ENCODE measurements at places on chromosomes 16 and 17.

GRCh38 chr17:68733241-68734176 lies 132.3 kb upstream of the FAM20A start:
- DNase-seq, result no peak

GRCh38 chr16:14528306-14528705 lies 101.8 kb downstream of the PARN start:
- DNase-seq, result no peak

DNA sequence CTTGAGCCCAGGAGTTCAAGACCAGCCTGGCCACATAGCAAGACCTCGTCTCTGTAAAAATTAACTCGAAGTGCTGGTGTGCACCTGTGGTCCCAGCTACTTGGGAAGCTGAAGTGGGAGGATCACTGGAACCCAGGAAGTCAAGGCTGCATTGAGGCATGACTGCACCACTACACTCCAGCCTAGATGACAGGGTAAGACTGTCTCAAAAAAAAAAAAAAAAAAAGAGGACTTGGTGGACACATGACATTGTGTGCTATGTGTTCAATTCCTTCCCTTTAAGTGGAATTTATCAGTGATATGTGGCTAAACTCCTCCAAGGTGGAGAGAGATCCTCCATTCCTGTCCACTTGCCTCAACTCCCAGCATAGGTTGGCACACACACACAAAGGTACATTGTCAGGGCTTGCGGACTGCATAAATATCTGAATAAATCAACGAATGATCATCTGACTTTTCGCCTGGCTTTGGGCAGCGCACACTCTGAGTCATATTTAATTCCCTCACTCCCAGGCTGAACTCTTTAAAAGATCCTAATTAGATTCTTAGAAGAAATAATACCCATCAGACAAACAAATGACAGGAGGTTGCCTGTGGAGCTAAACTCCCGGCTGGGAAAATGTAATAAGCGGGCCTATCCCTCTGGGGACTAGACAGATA lies 25.0 kb upstream of the SYT17 start:
- DNase-seq, result no peak

DNA sequence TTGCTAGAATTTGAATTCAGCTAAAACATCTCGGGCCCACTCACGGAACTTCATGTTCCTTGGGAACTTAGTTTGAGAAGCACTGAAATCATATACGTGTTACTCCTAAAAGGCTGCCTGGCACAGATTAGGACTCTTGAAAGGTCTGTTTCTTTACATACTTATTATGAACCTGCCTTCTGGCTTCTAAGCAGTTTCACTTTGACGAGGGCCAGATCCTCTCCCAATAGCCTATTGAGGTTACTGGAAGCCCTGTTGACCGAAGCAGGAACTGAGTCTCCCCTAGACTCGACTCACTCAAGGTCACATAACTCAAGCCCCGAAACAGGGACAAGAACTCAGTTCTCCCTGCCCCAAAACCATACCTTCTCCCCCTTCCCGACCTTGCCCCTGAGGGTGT lies 121.9 kb upstream of the PLCG2 start:
- DNase-seq, result peak; percentile 54

DNA sequence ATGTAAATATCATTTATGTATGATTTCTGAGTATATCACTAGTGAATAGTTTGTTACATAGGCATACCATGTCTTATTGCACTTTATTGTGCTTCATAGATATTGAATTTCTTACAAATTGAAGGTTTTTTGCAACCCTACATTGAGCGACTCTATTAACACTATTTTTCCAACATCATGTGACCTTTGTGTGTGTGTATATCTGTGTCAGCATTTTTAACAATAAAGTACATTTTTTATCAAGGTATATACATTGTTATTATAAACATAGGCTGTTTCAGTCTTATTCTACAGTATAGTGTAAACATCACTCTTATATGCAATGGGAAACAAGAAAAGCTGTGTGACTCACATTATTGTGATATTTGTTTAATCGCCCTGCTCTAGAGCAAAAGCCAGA lies 1944.9 kb downstream of the TP53TG3F start:
- DNase-seq, result no peak

GRCh38 chr16:27402964-27403600 lies 1.1 kb downstream of the IL21R start:
- DNase-seq, result no peak

- no peak for DNase-seq
These were observed 8.8 kb downstream of the EEF2K start for GRCh38 chr16:22214889-22215288.

- no peak for DNase-seq
These were observed 126.6 kb downstream of the SOCS1 start for GRCh38 chr16:11129378-11129781.

GRCh38 chr16:60655514-60656153 lies 1380.6 kb downstream of the CDH8 start:
- no peak for DNase-seq

DNA sequence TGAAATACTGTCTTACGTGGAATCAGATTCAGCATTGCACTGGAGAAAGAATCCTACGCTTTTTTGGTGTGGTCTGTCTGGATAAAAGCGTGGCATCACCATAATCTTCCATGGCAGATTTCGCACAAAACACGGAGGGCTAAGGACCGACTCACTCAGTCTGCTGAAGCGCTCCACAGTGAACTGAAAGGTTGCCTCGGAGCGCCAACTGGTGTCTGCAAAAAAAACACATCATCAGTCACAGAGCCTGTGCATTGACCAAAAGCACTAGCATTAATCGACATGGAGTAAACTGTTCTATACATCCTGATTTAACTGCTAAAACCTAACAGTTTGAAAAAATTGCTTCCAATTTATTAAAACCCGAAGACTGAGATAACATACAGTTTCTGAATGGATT lies 40.5 kb downstream of the USP7 start:
- no peak for DNase-seq

- DNase-seq, result no peak
These were observed 92.1 kb downstream of the TBC1D16 start for GRCh38 chr17:79943347-79944241.

GRCh38 chr16:17555176-17555575 lies 84.4 kb upstream of the XYLT1 start:
- DNase-seq, result no peak

DNA sequence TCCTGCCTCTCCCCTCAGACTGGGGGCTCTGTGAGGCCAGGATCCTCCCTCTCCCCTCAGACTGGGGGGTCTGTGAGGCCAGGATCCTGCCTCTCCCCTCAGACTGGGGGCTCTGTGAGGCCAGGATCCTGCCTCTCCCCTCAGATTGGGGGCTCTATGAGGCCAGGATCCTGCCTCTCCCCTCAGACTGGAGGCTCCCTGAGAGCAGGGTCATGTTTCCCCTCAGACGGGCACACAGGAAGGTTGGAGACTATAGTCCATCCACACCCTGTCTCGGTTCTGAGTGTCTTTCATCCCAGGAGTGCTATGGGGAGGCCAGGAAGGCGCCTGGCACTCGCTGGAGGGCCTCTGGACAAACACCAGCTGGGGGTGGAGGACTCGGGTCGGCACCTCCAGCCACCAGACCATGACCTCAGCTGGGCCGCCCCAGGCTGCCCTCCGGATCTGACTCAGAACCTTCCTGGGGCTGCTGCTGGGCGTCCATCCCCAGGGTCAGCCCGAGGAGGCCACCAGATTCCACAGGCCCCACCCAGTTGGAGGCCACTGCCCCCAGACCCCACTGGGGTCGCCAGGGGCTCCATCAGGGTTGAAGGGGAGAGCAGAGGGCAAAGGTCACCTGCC lies 21.9 kb upstream of the DLX4 start:
- no peak for DNase-seq

DNA sequence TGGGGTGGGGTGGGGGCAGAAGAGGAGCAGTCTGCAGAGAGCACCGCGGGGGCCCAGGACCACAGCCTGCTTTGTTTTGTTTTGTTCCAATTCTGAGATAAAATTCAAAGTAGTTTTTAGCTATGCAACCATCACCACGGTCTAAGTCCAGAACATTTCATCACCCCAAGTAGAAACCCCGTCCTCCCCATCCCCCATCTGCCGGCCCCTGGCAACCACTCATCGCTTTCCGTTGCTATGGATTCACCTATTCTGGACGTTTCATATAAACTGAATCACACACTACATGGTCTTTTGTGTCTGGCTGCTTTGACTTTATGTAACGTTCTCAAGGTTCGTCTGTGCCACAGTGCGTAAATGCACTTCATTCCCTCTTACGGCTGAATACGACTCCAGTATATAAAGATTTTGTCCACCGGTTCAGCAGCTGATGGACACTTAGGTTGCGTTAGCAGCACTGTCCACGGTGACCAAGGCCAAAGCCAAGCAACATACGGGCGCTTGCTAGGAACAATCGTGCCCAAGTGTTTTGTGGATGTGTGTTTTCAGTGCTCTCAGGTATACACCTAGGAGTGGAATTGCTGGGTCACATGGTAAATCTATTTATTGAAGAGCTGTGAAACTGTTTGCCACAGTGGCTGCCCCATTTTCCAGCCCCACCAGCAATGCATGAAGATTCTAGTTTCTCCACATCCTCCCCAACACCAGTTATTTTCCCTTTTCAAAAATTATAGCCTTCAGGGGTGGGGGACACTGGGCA lies 27.7 kb upstream of the RASD1 start:
- DNase-seq, result no peak

DNA sequence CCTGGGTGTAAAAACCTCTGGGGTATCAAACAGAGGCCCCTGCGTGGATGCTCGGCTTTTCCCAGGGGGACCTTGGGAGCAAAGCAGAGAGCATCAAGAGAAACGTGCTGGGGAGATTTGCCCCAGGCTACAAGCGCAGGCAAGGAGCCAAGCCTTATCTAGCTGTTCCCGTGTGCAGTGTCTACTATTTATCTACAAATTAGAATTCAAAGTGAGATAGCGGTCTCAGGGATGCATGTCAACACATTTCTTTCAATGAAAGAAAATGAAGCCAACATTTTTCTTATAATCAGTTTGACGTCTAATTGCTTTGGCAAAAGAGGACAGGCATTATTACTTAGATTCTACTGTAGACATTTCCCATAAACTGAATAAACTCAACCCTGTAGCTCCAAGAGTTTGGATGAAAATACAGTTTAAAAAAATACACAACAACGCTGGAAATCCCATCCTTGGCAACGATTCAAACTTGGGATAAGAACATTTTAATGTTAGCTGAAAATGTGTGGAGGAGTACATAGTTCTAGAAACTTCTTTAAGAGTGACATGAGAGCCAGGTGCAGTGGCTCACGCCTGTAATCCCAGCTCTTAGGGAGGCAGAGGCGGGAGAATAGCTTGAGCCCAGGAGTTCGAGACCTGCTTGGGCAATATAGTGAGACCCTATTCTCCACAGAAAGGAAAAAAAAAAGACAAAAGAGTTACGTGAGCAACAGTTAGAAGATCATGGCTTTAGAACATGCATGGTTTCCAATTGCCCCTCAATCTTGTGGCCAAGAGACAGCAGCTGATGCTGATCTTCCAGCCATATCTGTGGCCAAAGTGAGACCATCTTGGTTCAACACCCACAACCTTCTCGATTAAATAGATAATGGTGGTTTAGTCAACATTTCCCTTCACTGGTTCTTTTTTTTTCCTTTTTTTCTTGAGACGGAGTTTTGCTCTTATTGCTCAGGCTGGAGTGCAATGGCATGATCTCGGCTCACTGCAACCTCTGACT lies 7.2 kb downstream of the SPNS3 start:
- DNase-seq, result no peak

Data from GM13976 (cell line).